Anterior cingulate cortex (tissue), 58 donors: ENCODE measurements at places on chromosomes 2 and 18.

DNA sequence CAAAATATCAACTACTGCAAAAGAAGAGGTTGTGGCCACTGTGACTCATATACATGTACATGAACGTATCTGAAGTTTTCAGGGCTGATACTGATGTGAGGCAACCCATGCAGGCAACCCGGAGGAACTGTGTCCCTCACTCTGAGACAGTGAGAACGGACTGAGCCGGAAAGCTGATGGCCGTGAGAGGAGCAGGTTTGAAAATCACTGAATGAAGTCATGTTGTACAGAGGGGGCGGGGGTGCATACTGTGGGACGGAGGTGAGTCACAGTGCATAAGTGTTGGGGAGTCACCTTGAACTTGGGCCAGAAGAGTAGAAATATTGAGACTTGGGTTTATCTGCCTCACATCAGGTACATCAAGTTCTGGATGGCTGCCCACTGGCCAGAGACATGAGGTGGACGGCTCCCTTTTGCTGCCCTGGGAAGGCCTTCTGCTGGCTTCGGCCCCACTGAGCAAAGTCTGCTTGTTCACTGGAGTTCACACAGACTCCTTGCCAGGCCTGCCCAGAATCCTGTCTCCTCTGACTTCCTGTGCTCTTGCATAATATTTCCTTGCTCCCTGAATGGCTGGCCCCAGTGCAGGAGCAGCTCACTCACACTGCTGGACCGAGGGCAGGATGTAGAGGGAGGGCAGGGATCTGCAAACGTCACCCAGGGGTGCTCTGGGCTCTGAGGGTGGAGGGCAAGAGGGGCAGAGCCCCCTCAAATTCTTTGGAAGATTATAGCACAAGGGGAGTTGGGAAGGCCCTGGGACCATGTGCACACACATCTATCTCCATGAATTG is 18.1 kb downstream of the EPAS1 start:
- DNase-seq, result peak; percentile 26

- DNase-seq, result no peak
Observed at GRCh38 chr2:222358876-222359275, 60.1 kb upstream of the PAX3 start.

GRCh38 chr2:59882822-59883221 is 670.6 kb downstream of the BCL11A start:
- no peak for DNase-seq

- DNase-seq, result no peak
Observed at GRCh38 chr18:3552305-3552704, 102.3 kb downstream of the TGIF1 start.

GRCh38 chr2:163135256-163135655 is 296.7 kb upstream of the KCNH7 start:
- DNase-seq, result peak; percentile 4

DNA sequence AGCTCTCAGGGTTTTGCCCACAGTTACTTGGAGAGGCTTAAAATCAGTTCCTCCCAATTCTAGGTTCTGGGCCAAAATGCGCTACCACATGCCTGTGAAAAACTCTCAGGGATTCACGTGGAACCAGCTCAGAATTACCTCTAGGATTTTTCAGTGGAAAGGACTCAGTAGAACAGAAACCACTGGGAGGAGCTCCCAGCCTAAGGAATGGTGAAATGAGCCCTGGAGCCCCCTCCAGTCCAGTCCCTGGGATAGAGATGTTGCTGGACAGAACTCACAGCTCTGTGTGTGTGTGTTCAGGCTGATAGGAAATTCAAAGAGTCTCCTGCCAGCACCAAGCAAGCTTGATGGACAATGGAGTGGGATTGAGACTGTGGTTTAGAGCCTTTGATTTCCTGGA is 21.1 kb upstream of the SLC9A4 start:
- DNase-seq, result no peak

DNA sequence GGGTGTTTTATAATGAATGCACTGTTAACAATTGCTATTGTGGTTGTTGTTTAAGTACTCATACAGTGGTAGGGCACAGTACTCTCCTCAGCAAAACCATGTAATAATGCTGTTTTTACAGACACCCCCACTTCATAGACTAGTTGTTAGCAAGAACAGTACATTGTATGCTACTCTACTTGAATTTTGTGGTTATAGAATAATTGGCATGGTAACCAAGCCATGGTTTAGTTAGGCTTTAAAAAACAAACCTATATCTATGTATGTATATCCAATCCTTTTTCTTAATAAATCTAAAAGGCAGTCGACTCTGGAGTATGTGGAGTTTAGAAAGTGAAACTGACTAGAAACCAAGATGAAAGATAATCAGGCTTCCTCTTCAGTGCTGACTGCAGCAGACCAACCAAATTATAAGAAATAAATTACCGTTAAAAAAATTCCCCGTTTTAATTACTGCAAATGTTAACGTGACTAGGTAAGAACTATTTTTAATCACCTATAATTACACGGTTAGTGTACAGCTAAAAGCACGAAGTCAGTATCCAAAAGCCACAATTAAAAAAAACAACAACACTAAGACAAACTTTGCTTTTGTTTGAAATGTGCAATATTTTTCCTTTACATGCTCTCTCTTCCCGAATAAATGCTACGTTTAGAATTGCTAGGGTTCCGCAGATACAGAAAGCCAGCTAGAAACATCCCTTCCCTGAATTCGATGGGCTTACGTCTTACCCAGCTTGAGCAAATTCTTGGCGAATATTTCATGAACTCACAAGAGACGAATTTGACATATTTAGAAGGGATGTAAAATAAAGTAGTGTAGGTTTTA is 113.3 kb upstream of the SERTAD2 start:
- DNase-seq, result no peak

DNA sequence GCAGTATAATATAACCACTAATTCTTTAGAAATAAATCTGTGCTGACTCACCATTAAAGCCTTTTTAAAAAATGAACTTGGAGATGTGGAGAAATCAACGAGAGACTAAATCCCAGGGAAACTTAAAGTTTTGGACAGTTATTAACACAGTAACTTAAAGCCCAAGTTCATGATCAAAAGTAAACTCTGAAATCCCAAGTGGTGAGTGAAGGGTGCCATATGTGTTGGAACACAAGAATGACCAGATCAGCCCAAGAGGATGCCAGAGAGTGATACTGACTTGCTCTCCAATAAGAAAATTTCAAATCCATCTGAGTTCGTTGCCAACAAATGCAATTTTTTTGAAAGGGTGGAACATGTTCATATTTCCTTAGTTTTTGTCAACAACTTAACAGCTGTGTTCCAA is 838.1 kb upstream of the ACVR2A start:
- no peak for DNase-seq

DNA sequence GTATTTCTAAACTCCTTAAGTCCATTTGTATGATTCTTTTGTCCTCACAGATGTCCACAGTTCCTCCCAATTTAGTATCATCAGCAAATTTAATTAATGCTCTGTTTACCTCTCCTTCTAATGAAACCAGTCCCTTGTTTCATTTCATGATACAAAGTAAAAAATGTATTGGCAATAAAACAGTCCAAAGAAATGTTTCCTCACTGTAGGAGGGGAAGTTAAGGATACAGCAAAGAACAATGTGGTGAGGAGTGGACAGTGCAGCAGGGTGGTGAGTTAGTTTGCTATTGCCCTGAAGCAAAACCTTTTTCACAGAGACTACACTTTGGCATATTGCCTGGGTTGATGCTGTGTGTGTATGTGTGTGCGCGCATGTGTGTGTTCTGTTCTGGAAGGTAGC is 401.5 kb downstream of the ARHGAP15 start:
- no peak for DNase-seq

- DNase-seq, result no peak
Observed at GRCh38 chr2:239245872-239246721, 154.7 kb downstream of the HDAC4 start.

DNA sequence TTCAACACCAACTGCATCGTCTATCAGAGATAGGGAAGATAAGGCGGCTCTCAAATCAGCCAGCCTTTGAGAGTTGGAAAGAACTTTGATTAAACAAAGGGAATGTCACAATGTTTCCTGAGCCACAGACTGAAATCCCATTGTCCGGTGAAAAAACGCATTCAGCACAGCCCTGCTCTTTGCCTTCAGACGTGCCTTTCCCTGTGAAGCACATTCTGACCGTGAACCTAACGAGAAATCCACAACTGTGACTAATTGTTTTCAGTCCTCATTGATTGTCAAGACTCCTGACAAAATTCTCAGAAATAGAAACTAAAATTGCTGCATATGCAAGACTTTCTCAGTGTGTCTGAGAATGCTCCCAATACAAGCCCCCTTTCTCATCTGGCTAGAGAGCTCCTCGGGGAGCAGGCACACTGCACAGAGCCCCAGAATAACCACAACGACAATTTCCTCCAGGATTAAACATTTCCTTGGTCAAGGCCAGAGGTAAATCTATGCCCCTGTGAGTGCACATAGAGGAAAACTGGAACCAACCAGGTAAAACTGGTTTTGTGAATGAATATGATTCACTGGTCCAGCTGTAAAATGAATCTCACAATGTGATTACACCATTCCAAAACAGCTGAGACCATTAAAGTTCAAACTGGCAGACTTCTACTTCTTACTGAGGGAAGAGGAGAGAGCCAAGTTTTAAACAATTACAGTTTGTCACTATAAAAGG is 561.9 kb upstream of the ID2 start:
- no peak for DNase-seq

DNA sequence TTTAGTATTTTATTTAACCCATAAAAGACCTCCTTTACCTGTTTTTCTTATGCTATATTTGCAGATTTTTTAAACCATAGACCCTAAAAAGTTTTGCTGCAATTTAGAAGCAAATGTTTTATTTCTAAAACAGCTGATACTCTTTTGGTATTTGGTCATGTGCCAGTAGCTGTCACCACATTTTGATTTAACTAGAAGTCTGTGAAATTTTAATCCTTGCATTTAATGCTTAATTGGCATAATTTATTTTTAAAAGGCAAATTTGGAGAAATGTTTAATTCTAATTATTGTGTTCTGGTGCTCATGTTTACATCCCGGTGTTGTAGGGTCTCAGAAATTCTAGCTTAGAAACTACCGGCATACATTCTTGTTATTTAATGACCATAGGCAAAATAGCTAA is 111.8 kb downstream of the TTC27 start:
- no peak for DNase-seq

DNA sequence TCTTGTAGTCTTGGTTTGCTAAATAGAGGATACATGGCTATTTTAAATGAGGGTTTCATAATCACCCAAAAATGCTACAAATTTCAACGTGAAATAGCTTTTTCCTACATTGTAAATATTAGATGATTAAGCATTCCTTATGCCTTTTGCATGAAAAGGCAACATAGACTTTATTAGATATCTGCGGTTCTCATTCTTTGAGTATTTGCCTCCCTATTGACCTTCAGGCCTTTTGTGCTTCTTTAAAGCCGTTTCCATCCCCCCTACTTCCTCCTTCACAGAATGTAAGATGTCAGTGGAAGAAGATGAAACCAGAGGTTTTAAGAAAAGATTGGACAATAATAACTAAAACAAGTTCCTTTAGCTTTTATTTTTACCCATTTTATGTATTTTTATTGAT is 144.1 kb downstream of the UBE2E3 start:
- no peak for DNase-seq

DNA sequence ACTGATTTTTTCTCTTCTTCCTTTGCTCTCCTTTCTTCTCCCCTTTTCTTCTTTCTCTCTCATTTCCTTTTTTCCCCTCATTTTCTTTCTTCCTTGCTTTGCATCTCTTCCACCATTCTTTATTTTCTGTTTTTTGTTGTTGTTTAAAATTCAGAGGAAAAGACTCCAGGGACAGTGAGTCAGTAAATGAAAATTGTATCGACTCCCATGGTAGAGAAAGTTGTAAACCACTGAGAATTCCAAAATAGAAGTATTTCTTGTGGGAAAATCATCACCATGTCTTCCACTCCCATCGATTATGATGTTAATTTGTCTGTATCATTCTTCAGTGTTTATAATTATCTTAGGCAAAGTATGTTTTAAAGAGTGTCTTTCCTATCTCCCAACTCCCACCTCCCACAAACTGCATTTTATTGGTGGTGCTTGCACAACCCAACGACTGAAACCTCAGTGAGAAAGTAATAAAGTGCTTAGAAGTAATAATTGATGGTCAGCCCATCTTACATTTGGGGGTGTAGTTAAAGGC is 134.3 kb downstream of the IRS1 start:
- DNase-seq, result no peak

- no peak for DNase-seq
Observed at GRCh38 chr2:172079416-172079815, 5.9 kb upstream of the DLX1 start.

GRCh38 chr2:221308507-221309066 is 263.5 kb downstream of the EPHA4 start:
- DNase-seq, result no peak

DNA sequence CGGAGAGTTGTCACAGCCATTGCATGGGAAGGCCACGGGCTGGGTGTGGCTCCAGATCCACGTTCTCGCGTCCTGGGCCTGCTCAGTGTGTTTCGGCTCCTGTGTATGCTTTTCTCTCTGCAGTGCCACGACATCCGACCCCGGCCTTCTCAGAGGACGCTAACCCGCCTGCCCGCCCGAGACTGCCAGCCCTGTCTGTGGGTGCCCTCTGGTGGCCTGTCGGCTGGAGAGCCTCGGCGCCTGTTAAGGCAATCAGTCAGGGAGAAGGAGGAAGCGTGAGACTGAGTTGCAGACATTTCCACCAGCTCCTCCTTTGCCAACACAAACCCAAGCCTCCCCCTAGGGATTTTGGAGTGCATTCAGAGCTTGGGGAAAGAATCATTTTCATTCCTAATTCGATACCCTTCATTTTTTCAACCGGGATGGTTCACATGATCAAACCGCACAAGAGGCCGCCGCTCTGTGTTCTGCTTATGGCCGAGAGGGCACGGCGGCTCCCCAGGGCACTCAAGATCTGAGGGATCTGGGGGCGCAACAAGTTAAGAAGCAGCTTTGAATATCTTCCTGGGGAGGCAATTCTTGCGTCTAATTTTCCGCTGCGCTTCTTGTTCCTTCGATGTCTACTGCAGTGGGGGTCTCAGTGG is 37.5 kb upstream of the ZBTB7C start:
- DNase-seq, result peak; percentile 48

- no peak for DNase-seq
Observed at GRCh38 chr2:29259221-29259620, 144.0 kb downstream of the CLIP4 start.

GRCh38 chr2:222105046-222105445 is 193.8 kb downstream of the PAX3 start:
- DNase-seq, result no peak

GRCh38 chr2:221588306-221588985 is 16.3 kb upstream of the EPHA4 start:
- DNase-seq, result no peak

DNA sequence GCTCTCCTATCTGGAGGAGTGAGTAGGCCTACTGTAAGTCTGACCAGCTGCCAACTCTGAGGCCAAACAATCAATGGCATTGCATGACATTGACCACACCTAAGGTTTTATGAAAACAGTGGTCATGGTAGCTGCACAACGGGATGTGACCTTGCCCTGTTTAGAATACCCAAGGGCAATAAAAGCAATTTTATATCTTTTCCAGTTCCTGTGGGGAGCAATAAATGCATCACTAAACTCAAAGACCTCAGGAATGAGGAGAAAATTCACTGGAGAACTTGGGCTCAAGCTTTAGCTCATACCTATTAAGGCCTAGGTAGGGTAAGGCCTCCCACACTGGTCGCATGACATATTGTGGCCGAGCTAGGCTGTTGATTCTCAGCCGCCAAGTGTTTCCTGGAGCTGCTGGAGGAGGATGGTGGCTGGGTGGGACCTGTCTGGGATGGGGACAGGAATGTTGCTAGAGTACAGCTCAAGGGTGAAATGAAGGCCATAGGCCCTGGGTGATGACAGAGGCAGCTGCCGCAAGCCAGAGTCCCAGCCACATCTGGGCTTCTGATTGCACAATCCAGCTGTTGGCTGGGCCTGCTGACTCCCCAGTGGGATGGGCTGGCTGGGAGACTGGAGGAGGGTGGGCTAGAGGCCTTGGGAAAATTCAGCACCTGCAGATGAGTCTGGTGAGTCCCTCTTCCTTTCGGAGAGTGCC is 313.7 kb downstream of the CYP26B1 start:
- no peak for DNase-seq
